GM13977 (cell line): ENCODE measurements at places on chromosomes 5 and 9.

DNA sequence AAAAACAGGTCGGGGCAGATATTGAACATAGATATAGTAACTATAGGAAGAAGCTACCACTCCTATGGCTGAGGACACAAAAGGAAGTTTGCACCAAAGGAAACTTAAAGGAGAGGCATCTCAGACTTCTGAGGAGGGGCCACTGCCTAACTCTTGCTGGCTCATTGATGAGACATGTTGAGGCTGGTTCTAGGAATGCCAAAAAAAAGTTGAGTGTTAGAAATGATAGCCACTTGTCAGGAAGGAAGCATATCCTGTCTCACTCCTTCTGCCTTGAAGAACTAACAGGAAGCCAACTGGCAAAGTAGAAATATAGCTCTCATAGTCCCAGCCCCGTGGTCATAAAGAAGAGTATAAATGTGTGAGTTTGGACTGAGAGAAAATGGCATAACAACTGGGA, 23.3 kb upstream of the STOM start:
- no peak for DNase-seq

DNA sequence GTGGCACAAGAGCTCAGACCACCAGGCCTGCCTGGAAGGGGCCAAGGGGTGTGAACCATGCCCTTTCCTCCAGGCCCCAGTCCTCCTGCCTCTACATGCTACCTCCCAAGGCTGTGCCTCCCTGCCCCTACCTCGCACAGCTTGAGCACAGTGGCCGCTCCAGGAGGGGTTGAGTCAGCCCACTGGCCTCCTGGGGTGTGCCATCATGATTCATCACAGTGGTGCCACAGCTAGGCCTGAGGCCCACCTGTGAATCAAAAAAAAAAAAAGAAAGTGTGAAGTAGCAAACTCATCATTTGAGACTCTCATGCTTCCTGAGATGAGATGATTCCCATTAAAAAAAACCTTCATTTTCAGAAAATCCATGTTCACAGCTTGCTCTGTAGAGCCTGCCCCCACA, 240.5 kb downstream of the HSPA4 start:
- no peak for DNase-seq

DNA sequence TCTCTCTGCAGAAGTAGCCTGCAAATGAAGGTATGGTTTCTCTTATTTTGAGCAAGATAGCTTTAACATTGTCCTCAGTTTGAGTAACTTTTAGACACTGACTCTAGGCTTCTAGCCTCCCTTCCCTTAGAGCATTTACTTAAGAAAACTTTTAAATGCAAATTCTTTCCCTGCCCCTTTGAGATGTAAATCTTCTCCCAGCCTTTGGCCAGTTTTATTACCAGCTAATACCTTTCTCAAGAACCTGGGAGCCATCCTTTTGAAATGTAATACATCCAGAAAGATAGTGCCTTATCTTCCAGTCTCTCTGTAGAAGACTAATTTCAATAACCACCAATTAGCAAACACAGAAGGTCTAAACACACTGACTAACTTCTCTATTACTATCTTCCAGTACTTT, 688.9 kb upstream of the CDH9 start:
- no peak for DNase-seq

DNA sequence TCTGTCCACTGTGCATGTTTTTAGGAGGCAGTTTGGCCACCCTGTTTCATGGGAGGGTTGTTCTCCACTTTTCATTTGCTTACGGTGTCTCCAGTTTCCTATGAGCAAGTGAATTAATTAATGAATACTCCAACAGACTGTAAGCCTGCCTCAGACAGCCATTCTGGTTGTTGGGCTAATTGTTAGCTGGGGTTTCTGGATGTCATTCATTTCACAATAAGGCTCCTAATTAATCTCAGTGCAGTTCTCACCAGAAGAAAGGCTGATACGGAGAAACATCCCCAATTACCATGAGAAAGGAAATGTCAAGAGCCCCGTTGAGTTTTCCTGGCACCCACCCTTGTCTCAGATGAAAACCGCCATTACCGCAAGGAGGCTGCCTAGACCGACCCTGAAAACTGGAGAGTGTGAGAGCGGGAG, 75.8 kb downstream of the MAP1B start:
- no peak for DNase-seq

- no peak for DNase-seq
Measured at GRCh38 chr5:132425975-132426524, 56.5 kb downstream of the SLC22A5 start.

- DNase-seq: peak; percentile 75
Measured at GRCh38 chr9:38371495-38371894, 21.0 kb upstream of the ALDH1B1 start.

- no peak for DNase-seq
Measured at GRCh38 chr5:76271836-76272235, 131.2 kb upstream of the IQGAP2 start.
